ENCODE measurements at places on chromosomes 16 and 17.

DNA sequence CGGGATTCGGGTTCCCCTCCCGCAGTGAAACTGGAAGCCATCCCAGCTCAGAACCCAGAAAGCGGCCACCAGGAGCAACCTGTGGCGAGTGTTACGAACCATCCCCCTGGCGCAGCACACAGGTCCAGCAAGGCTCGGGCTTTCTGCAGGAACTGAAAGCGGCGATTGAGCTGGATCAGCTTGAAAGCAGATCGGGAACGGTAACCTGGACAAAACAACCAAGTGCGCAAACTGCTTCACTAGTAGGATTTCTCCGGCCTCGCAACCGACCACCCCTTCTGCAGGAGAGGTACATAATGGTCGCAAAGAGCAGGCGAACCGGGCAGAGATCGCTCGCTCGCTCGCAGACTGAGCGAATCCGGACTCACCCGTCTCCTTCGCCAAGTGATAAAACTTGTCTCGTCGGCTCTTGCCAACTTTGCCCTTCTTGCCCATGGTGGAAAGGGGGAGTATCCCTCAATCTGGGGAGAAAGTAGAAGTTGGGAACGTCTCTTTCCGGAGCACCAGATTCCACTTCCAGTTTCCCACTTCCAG, 696 bp upstream of the PSMC5 start:
- DNase-seq, result no peak

GRCh38 chr17:10652984-10653659, 4.0 kb downstream of the MYH3 start:
- DNase-seq, result no peak

GRCh38 chr16:55628306-55628968, 27.4 kb upstream of the SLC6A2 start:
- no peak for DNase-seq

DNA sequence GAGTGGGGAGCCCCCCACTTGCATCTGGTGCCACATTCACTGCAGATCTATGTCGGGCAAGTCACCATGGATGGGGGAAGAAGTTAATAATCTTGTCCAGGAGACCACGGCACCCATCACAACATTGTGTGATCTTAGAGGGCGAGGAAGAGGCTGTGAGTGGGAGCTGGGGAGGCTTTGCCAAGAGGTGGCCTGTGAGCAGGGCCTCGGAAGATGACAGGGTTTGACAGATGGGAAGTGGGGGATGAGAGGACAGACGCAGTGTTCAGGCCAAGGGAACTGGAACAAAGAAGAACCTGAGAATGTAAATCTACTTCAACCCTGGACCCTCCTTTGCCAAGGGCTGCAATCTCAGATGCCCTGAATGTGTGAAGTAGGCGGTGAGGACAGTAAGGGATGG, 12.4 kb downstream of the ACE start:
- no peak for DNase-seq

- DNase-seq, result no peak
These were observed 2.3 kb downstream of the CLUH start for GRCh38 chr17:2709183-2709661.

DNA sequence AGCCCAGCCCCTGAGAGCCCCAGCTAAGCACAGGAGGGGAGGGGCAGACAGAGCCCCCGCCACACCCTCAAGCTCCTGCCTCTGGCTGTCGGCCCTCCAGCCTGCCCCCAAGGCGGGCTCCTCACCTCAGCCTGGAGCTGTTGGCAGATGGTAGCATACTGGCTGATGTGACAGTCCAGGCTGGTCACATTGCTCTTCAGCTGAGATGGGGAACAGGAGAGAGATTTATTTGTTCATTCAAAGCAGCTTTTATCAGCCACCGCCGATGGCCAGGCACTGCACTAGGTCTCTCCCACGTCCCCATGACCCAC, 14.8 kb downstream of the KIF18B start:
- DNase-seq, result no peak
